Activated naive CD4-positive, alpha-beta T cell treated with anti-CD3 and anti-CD28 coated beads for 36 hours (primary cell): ENCODE measurements at places on chromosomes 4 and X.

DNA sequence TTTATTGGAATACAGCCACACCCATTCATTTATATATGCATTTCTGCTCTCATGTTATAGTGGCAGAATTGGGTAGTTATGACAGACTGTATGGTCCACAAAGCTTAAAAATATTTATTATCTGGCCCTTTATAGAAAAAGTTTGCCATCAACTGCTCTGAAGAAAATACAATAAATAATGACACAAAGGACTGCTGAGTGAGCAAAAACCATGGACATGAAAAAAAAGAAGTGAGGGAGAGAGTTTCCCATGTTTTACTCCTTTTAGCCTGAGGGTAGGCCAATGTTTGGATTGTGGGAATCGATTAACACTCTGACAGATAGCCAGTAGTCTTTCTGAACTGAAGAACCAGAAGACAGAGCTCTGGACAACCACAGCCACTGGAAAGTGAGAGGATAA is 149.2 kb downstream of the CHRDL1 start:
- no peak for DNase-seq

GRCh38 chr4:148951346-148951745 is 509.1 kb upstream of the NR3C2 start:
- no peak for DNase-seq

DNA sequence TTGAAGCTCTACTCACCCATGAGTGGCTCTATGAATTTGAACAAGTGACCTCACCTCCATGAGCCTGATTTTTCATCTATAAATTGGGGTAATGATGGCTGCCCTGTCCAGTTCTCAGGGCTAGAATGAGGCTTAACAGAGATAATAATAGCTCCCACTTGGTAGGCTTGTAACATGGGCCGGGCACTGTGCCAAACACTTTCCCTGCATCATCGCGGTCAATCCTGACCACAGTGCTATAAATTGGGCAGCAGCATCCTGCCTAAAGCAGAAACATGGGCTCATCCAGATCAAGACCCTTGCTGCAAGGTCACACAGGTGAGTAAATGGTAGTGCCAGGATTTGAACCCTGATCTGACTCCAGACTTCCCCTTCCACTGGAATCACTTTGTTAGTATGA is 12.8 kb downstream of the APLN start:
- no peak for DNase-seq

GRCh38 chr4:107391630-107392028 is 328.4 kb downstream of the PAPSS1 start:
- no peak for DNase-seq

GRCh38 chrX:69262036-69262936 is 97.0 kb upstream of the PJA1 start:
- no peak for DNase-seq

DNA sequence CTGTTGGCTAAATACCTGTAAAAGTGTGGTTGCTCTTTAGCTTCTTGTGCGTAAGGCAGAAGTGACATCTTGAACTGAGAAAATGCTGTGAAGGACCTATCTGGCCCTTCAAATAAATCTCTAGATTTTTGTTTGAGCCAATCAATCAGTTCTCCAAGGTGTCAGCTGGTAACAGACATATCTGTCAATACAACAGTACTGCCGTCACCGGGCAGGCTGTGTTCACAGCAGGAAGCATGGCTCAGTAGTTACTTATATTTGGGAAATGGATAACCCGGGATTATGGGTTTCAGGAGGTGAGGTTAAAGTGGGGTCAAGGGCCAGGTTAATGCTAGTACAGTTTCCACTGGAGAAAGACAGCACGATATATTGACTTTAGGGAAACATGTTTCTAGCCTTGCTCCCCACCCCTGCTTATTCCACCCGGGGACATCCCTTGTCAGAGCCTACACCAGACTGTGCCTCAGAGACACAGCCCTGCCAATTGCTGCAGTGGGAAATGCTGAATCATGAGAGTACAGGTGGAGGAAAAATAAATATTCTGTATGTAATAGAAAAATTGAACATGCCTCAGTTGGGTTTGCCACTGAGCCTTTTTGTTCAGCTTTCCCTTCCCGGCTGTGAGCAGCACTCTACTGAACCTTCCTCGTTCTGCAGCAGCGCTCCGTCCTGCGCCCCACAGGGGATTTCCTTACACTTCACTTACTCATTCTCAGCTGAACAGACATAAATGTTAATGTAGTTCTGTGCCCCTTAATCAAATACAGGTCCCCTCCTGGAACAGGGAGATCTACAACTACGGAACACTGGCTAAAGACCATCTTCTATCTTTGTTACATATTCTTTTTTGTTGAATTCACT is 121.1 kb downstream of the MGST2 start:
- DNase-seq = no peak

DNA sequence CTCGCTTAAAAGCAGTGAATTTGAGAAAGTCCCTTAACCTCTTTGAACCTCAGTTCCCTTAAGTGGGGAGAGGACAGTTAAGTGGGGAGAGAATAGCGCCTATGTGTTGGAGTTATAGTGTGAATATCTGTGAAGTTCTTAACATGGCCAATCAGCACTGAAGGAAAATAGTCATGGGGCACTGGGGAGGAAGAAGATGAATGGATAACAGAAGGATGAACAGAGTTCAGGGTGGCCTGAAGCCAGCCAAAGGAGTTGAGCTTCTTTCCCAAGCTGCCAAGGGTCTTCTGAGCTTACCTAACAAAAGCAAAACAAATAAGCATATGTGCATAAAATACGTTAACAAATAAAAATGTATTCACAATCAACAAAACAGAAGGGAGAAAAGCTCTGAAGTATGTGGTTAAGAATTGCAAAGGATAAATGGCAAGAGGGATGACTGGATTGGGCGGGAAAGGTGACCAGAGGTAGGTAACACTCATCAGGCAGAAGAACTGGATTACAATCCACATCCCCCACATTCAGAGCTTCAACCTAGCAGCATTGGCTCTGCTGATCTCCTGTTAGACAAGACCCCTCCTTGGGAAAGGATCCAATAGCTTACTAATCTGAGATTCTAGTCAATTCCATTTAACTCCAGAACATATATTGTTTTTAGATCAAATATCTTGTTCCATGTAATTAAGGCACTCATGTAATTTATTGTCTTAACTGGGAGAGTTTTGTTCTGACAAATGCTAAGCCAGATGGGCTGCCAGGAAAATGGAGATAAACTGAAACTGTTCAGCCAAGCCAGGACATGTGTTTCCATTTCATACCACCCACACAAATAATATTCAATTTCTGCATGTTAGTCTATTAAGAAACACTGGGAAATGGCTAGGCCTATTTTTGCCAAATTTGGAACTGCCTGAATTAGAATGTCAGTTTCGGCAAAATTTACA is 221.2 kb downstream of the LDB2 start:
- DNase-seq = no peak

DNA sequence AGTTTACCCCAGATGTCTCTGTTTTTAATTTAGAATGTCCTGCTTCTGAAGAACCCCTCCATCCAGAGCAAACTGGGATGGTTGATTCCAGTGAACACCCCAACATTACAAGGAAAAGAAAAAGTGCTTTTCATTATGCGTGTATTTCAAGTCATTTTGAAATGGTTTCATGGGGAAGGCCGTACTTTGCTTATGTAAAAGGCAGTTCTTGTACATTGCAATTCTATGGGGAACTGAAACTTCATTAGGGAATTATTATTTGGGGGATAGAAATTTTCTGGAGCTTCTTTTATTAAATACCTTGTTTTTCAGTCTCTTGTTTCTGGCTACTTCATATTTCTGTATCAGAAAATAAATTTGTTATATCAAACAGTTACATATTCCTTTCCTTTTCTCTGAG is 96.9 kb upstream of the ZNF518B start:
- no peak for DNase-seq

DNA sequence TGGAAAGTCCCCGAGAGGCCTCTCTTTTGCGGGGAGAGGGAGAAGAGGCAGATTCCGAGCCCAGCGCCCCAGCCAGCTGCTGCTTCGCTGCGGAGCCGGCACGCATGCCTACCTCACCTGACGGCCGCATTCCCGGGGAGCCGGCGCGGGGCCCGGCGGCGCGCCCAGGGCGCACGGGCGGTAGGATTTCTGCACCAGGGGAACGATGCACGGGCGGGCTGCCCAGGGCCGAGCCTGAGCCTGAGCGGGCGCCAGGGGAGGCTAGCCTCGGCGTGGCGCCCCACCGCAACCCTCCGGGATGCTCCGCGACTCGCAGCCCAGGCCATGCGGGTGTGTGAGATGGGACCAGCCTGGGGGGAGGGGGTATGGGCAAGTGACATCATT is 81.3 kb upstream of the SCML1 start:
- peak; percentile 21 for DNase-seq
